ENCODE measurements at places on chromosomes 4 and X.
A peak's percentile ranks its signal among the peaks of the same experiment; 100 is the strongest.

GRCh38 chr4:142696334-142697122 lies 149.6 kb downstream of the INPP4B start:
- DNase-seq: no peak

- peak; percentile 68 for DNase-seq
These were observed 31.2 kb upstream of the MCF2 start for GRCh38 chrX:139739138-139739537.

DNA sequence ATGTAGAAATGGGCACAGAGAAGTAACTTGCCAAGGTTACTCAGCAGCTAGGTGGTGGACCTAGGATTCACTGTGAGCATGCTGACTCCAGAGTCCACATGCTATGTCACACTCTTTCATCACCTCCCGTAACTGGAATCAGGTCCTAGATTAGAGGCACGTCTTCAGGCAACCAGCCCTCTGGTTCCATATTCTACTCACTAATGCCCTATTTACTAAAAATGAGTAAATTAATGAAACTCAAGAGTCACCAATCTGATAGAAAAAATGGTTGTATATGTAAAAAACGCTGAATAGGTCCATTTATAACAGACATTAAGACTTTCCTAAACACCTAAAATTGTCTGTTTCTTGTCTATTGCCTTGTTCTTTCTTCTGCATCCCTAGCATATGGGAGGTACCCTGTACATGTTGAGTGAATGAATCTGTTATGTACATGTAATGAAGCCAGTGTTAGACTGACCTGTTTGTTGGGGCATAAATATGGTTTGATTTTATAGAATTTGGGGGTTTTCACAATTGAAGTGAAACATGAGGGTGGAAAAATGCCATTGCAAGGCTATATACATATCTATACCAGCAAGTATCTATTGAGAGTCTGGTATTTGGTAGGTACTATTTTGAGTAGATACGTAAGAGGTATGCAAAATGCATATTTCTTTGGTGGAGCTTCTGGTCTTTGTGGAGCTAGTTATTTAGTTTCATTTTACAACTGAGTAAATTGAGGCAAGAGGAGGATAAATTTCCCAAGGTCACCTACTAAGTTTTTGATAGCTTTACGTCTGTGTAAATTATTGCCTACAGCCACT lies 7.5 kb upstream of the RUFY3 start:
- DNase-seq: no peak

- no peak for DNase-seq
These were observed 192.5 kb upstream of the TTC29 start for GRCh38 chr4:147138171-147138570.

DNA sequence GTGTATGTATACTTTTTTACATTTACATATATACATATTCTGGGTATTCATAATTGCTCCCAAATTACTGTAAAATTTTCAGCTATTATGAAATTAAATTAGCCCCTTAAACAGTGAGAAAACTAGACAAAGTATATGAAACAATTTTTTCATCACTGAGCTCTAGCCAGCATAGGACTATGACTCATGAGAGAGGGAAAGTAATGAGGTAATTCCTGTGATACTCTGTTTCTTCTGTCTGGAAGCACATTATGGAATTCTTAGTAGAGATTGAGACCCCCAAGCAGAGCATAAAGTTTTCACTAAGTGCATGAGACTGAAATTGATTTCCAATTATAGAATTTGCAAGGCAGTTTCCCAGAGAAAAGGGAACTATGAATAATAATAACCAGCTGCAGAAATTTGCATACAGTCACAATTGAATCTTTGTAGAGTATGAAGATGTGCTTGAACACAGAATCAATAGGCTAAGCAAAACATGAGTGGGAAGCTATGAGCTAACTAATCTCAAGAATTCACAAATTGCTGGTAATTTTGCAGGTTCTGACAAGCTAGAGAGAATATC lies 779.3 kb downstream of the ARAP2 start:
- DNase-seq: no peak

DNA sequence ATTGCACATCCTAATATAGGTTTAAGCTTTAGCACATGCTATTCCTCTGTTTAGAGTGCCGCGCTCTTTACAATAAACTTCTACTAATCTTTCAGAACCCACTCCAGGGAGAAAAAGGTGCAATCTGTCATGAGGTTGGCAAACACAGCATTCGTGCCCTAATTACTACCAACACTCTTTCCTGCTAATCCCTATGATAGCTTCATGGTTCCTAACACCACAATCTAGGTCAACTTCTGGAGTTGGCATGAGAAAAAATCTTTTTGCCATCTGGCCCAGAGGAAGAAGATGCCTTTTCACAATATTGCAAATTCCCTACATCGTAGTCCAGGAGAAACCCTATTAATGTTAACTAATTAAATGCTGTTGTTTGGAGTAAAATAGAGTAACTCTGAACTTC lies 39.6 kb downstream of the TMA16 start:
- DNase-seq: no peak

- peak; percentile 38 for DNase-seq
These were observed 30.1 kb upstream of the UGT2B17 start for GRCh38 chr4:68606240-68606639.

GRCh38 chrX:46715997-46716396 lies 42.9 kb downstream of the SLC9A7 start:
- no peak for DNase-seq

GRCh38 chrX:95145848-95146490 lies 1472.0 kb downstream of the FAM133A start:
- no peak for DNase-seq

- no peak for DNase-seq
These were observed 31.3 kb downstream of the APBB2 start for GRCh38 chr4:41183021-41183553.

- no peak for DNase-seq
These were observed 130.6 kb upstream of the GLRA2 start for GRCh38 chrX:14398725-14399124.

DNA sequence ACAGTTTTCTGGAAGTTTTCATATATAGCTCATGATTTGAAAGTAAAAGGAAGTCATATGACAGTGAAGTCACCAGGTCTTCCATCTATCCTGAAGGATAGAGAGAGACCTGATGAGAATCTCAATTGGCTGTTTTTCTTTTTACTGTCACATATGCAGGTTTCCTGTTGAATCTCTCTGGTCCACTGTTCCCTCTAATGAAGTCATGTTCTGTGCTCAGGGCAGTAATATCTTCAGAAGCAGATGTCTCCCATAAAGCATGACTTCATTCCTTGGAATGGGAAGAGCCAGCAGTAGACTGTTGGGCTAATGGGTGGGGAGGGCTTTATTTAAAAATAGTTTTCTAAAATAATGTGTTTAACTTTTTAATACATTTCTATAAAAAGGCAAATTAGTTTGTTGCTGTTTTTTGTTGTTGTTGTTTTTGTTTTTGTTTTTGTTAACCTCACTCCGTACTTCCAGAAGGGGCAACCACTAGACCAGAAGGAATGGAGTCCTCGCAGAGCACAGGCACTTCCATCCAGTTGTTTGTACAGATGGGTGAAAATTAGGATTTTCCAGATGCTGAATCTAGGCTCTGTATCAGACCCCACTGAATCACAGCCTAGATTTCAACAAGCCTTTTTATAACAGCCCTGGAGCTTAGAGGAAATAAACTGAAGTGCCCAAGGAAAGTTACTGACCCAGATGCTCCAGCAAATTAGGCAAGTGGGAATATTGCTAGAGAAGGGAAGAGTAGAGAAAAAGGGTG lies 54.2 kb downstream of the AWAT2 start:
- DNase-seq: no peak

GRCh38 chrX:57573754-57574153 lies 18.1 kb upstream of the ZXDB start:
- peak; percentile 19 for DNase-seq

- DNase-seq: no peak
These were observed 51.3 kb upstream of the EGFL6 start for GRCh38 chrX:13518126-13518525.

- no peak for DNase-seq
These were observed 306.0 kb upstream of the EPHA5 start for GRCh38 chr4:65976287-65976686.

- no peak for DNase-seq
These were observed 104.9 kb upstream of the PSAPL1 start for GRCh38 chr4:7539659-7540058.

DNA sequence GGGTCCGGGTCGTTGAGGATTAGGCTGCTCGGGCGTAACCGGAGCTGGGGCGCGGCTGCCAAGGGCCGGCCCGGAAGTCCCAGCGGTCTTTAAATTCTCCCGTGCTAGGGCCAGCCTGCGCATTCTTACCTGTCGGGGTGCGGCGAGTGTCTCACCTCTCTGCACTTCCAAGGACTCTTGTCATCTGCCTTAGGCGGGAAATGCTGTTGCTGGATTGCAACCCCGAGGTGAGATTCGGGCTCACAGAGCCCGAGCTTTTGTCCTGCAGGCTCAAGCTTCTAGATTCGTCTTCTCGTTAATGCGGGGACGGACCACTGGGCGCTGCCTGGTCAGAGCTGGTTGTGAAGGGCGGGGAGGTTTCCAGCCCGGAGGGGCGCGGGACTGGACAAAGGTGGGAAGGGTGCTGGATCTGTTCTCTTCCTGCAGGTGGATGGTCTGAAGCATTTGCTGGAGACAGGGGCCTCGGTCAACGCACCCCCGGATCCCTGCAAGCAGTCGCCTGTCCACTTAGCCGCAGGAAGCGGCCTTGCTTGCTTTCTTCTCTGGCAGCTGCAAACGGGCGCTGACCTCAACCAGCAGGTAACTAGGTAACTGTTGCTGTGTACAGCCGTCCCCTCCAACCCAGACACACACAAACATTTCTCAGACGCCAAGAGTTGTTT lies at the start of gene ANKRD37:
Gene ANKRD37 (plus strand): TSS at position 118 of the 662 bp plus-strand sequence. CDS start 83 bp downstream, at position 201.
- peak; percentile 62 for DNase-seq

DNA sequence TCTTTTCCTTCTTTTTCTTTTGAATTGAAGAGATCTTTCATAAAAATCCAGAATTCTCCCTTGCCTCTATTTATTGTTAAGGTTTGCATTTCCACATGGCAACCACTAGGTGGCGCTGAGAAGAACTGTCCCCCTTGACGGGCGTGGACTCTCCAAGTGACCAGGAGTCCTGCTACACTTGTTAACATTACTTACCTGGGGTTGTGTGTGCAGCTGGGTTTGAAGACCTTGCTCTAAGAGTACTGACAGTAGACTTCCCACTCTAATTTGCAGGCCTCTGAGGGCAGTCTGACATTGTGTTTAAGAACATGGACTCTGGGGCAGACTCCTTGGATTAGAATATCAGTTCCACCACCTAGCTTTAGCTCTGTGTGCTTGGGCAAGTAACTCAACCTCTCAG lies 52.8 kb downstream of the GPRIN3 start:
- peak; percentile 33 for DNase-seq

DNA sequence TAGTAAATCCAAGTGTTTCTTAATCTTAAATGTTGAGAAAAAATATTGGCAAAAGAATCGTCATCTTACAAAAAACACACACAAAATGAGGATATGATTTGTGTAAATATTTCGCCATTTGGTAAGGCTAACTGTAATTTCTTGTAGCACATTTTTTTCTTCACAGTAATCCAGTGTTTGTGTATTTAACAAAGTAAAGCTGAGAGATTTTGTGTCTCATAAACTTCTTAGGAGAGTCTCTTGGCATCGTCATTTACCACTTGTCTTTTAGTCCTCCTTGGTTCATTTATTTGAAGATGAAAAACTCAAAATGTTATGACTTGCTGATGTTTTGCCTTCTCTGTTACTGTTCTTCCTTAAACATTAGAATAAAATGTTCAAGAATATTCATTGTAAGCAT lies 326.7 kb upstream of the PITX2 start:
- DNase-seq: no peak

DNA sequence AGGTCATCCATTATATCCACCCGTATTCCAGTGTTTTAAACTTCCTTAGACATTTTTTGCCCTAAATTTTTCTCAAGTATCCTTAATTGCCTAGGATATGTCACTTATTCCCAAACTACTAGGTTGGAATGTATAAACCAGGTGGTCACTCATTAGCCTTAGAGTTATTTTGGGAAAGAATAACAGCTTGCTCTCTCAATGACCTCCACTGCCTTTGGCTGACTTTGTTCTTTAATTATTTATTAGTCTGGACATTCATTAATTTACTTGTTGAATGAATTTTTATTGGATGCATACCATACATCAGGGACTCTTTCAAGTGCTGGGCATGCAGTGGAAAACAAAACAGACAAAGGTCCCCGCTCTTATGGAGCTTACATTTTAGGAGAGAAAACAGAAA lies 609.3 kb upstream of the IGFBP7 start:
- no peak for DNase-seq

GRCh38 chrX:154417157-154417556 lies 5.8 kb downstream of the TAFAZZIN start:
- peak; percentile 83 for DNase-seq

DNA sequence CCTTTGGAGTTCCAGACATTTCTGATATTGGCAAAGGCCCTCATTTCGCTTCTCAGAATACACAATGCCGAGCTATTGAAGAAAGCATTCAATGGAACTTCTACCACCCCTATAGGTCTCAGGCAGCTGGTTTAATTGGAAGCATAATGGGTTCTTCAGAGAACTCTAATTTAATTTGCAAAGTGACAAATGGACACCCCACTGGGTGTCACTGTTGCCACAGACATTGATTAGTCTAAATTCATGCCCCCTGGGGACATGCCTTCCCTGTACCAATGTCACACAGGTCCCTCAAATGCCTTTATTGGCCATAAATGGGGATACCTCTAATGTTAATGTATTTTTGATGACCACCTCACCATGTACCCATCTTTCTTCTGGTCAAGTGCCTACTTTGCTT lies 22.9 kb upstream of the TMEM255A start:
- no peak for DNase-seq

- DNase-seq: no peak
These were observed 39.5 kb downstream of the CD40LG start for GRCh38 chrX:136687457-136687856.

GRCh38 chr4:28490669-28491068 lies 1630.0 kb downstream of the STIM2 start:
- no peak for DNase-seq

DNA sequence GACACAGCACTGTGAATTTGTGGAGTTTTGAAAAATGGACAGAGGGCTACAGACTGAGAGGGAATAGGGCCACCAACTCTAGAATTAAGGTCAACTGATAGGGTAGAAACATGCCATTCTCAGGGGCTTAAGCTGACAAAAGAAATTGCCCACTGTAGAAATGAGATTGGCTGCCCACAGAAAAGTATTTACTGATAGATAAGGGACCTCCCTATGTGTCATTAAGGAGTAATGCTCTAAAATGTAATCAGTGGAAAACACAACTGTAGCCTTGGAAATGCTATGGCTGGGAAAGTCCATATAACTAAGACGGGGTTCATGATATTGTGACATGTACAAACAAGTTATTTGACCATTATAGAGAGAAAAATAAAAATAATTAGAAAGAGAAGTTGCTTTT lies 4.6 kb downstream of the RTL9 start:
- DNase-seq: no peak

DNA sequence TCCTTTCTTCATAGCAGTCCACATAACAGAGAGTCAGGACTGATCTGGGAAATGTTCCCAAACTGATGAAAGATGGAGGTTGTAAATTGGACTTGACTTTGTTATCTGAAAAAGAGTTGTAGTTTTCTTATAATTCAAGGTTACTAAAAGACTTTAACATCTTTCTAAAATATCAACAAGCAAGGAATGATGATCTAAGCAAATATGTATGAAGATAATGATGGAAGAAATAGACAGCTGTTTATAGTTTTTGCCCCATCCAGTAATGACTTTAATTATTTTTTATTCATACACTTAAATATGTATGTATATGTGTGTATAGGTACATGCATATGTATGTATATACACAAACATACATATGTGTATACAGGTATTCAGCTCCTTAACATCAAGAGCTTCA lies 411.1 kb upstream of the SPOCK3 start:
- DNase-seq: no peak
